Fibroblast of skin of abdomen (primary cell): ENCODE measurements at places on chromosomes 12 and 14.

GRCh38 chr12:130650131-130650530 is 66.0 kb downstream of the RIMBP2 start:
- no peak for DNase-seq

- DNase-seq, result no peak
Measured at GRCh38 chr12:42469355-42470175, 120.0 kb downstream of the PRICKLE1 start.

GRCh38 chr14:87989956-87990299 is 3.1 kb downstream of the GALC start:
- no peak for DNase-seq

GRCh38 chr14:80206351-80207080 is 4.8 kb downstream of the DIO2 start:
- no peak for DNase-seq

GRCh38 chr12:108358580-108358965 is 19.5 kb upstream of the CMKLR1 start:
- DNase-seq, result no peak

DNA sequence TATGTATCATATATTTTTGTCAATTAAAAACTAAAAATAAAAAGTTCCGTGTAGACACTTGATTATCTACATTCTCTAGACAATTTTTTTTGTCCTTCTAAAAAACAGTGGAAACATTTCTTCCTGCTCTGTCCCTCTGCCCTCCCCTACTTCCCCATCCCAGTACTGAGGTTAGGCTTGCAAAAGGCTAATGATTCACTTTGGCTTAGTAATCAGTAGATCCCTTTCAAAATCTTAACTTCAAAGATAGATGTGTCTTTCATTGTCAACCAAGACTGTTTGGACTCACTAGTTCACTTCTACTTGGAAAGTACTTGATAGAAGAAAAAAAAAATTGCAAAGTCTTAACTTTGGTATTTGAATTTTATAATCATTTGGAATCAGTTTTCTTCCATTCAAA is 3.8 kb downstream of the SETD3 start:
- DNase-seq, result no peak

DNA sequence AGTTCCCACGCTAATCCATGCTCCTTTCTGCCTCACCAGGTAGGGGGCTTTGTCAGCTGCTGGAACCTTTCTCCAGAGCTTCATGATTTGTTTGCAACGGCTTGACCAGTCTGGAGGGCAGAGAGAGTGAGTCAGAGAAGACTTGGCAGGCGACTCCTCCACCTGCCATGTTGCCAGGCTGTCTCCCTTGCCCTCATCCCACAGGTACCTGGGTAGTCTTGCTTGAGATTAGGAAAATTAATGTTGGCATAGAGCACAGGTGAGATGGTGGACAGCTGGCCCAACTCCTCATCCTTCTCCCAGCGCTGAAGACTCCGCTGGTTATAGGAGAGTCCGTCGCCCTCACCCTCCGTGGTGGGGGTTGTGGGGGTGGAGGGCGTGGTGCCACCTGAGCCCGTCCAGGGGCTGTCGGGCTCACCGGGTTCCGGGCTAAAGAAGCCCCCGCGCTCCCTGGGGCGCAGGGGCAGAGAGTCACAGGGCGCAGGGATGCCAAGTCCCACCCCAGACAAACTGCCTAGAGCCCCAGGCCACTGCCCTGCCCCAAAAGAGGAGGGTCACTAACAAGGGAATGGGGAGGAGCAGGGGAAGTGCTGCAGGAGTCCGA is 18.6 kb downstream of the KMT2D start:
- no peak for DNase-seq

DNA sequence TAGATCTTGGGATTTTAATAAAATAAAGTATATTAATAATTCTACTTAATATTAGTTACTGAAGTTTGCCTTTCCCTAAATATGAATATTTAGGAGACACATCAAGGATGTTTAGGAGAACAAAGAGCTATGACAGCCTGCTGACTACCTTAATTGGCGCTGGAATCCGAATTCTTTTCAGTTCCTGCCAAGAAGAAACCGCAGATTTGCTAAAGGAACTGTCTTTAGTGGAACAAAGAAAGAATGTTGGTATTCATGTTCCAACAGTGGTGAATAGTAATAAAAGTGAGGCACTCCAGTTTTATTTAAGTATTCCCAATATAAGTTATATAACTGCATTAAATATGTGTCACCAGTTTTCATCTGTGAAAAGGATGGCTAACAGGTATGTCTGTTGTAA is 54.5 kb downstream of the MIS18BP1 start:
- peak; percentile 79 for DNase-seq

- DNase-seq, result no peak
Measured at GRCh38 chr12:104355630-104356029, 52.1 kb downstream of the EID3 start.

DNA sequence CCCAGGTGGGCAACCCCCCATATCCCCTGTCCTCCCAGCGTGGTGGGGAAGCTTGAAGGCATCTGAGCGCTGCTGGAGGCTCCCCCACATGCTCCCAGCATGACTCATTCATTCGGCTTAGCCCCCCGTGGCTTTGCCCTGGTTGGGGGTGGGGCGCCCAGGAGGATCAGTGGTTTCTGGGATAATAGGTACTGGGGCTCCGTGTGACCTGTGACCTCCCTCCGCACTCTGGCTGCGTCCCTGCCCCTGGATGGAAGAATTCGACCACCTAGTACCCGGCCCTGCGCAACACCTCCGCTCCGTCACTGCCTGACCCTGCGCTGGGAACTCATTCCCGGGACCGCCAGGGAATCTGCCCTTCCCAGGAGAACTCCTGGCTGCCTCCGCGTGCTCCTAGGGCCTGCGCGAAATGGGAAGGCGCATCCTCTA is 120.1 kb downstream of the AACS start:
- DNase-seq, result peak; percentile 20

- no peak for DNase-seq
Measured at GRCh38 chr14:93944348-93945069, 17.4 kb downstream of the FAM181A start.

DNA sequence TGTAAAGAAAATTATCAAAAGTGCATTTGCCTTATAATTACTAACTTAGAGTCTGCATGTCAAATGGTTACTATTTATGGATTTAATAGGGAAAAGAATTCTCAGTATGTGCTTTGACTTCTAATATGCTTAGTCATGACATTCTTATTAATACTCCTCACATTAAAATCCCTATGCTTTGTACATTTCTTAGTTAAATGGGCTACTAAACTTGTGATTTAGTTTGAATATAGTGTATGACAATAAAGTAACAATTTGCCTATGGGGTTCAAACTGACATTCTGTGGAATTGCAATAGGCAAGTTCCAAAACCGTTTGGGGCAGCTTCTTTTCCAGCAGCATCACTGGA is 361.9 kb upstream of the TMTC1 start:
- peak; percentile 55 for DNase-seq

- DNase-seq, result no peak
Measured at GRCh38 chr14:50769863-50770500, 61.0 kb downstream of the NIN start.

- DNase-seq, result peak; percentile 76
Measured at GRCh38 chr12:124026755-124027745, 54.0 kb downstream of the ZNF664 start.

GRCh38 chr12:51429700-51430099 is 5.1 kb downstream of the SLC4A8 start:
- DNase-seq, result no peak

DNA sequence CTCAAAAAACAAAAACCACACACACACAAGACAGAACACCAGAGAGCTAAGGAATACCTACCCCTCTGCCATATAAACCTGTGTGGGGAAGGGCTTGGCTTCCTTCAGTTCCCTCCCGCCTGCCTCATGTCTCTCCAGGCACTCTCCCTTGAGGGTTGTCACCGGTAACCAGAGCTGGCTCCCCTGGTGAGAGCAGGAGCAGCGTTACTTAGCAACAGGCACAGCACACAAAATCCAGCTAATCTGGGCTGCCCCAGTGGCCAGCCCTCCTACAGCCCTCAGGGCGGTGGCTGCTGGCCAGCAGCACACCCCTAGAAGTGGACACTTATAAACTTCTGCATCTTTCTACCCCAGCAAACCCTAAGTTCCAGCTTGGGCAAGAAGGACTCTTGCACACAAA is 21.6 kb upstream of the NR4A1 start:
- DNase-seq, result no peak

GRCh38 chr12:49809906-49810389 is 18.3 kb downstream of the NCKAP5L start:
- DNase-seq, result no peak

GRCh38 chr12:4089121-4089606 is 184.4 kb upstream of the CCND2 start:
- peak; percentile 65 for DNase-seq

DNA sequence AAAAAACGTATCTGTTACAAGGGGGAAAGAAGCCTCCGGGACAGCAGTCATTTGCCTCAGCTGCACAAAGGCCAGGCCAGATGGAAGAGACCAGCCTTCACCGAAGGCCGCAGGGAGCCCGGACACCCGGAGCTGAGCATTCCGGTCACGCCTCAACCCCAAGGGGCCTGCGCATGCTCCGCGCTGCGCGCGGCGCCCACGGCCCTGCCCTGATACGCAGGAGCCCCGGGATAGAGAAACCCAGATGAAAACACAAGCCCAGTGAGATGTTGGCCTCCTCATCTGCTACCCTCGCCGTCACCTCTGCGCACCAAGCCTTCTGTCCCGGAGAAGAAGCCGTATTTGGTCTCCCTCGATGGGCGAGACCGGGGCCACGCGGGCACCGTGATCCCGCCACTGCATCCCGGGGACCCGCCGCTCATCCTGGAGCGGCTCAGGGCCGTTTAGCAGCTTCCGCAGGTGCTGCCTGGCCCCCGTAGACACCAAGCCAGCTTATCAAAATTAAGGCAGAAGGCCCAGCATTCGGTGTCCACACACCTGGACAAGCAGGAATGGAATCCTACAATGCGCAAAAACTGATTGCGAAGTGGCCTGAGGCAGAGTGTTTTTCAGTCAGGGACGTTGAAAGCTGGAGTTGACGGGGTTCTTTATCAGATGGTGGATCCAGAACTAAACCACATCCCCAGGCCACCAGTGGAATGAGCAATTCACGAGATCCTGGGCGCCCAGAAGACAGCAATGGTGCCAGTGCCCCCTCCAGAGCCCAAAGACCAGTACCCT is 2.6 kb downstream of the OR8S1 start:
- DNase-seq, result no peak

DNA sequence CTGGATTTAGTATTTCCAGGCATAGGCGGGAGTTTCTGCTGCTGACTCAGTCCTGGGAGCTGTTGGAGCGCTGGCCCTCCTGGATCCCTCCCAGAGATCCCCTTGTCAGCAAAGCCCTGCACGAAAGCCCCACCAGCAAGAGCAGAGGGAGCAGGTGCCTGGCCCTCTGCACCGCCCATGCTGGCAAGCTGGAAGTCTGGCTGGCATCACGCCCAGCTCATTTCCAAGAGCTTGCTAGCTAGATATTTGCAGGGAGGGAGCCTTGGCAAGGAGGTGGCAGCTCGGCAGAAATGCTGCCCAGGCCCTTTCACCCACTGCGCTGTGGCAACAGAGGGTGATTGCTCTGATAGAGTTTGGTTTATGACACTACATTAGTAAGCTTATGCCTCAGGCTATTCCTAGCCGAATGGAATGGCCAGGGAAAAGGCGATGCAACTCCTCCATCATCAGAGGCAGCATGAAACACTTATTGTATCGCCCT is 193.9 kb downstream of the EMP1 start:
- DNase-seq, result peak; percentile 1

DNA sequence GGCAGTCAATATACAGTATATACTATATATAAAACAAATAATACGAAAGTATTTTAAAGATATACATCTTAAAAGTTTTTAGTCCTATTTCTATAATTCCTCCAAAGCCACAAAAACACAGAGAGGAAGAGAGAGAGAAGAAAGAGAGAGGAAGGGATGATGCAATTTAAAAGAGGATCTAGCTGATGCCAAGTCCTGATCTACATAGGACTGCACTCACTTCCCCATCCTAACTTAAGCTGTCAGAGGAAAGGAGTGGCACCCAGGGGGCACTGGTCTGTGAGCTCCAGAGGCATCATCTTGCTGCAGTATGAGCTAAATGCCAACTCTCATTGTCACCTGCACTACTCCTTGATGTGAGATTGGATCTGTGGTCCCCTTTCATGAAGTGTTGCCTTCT is 95.8 kb downstream of the C12orf42 start:
- DNase-seq, result no peak

DNA sequence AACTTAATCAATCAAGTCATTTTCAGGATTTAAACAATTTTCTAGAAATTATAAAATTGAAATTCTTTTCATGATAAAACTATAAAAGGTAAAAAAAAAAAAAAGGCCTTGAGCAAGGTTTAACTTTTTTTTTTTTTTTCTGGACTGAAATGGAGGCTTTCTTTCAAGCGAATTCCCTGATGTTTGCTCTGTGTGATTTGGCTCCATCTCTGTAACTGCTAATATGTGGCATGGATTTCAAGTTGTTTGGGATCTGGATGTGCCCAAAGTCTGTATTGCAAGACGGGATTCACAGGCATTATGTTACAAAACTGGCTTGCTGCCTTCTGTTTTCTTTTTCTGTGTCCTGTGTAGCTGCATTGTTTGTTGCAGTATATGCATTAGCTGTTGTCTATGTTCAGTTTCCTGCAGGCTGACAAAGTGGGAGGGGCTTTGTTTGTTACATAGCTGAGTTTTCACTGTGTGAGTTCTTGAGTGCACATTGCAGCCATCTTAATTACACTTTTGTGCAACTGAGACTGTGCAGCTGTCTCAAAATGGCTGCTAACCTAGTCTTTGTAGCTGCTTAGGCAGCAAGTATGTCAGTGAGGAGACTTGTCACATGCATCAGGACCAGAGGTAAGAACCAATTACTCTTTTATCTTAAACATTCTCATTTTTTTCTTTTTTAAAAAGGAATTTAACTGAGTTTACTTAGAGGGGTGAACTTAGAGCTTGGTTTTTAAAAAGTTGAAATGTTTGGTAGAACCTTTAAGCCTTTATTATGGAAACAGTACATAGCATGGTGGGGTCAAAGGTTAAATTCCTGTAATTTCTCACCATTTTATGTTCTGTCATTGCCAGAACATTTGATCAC is 19.5 kb downstream of the ATF7IP start:
- peak; percentile 91 for DNase-seq

DNA sequence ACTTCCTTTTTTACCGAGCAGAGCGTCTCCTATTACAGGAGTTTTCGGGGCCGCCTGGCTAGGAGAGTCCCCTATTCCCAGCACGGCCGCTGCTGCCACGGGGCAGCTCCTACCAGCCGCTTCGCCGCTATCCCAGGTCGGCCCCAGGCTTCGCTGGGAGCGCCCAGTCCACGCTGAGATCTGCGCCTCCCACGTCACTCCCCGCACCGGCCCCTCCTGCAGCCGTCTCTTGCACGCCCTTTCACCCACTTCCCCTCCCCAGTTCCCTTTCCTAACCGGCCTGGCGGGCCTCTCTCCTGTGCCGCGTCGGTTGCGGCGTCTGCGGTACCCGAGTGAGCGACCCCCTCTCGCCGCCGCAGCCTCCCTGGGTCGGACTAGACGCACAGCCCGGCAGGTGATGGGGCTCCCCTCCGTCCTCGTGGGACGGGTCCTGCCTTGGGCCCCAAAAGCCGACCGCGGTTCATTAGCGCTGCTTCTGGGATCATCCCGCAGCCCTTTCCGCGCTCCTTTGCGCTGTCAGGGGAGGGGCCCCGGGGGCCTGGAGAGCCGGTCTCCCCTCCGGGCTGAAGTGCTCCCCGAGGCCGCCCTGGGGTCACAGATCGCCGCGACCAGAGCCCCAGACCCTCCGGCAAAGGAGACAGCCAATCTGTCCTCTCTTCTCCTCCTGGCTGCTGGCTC is 1318.4 kb downstream of the TMEM121 start:
- DNase-seq, result no peak
